H54 (cell line): ENCODE measurements at places on chromosomes 12 and 14.
A peak's percentile ranks its signal among the peaks of the same experiment; 100 is the strongest.

DNA sequence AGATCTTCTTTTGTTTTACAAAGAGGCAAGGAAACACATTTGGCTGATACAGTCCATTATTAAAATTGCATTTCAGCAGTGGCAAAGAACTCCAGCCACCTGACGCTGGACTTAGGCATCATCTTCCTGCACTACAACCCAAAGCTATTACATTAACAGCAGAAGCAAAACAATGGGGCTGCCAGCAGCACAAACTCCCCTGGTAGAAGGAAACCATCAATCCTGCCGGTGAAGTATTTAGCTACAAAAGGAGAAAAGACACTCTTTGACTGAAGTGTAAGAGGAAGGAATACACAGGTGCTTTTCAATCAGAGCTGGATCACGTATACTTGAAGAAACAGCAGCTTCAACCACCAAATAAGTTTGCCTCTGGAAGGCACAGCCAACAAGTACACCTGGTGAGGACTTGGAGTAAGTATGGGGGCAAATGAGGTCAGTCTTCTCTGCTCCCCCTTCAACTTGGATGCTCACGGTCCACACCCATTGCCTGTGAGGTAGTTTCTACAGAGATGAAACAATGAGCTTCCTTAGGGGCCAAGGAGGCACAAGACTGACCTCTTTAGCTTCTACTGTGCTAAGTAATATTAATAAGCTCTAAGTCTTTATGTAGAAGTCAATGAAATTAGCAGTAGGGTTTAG, 125.9 kb upstream of the FOXN3 start:
- DNase-seq: no peak

GRCh38 chr14:64278458-64278857, 15.7 kb downstream of the ESR2 start:
- DNase-seq: no peak

- no peak for DNase-seq
Measured at GRCh38 chr12:89325495-89325894, 26.8 kb downstream of the DUSP6 start.

DNA sequence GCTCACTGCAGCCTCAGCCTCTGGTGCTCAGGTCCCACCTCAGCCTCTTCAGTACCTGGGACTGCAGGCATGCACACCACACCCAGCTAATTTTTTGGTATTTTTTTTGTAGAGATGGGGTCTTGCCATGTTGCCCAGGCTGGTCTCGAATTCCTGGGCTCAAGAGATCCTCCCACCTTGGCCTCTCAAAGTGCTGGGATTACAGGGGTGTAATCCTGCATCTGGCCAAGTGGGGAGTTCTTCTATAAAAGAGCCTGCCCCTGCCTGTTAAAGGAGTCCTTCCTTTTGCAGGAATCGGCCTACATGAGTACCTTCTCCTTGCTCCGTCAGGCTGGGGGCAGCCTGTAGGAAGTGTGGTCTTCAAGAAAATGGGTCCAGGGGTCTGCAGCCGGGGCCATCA, 54.1 kb upstream of the RASSF3 start:
- DNase-seq: no peak

DNA sequence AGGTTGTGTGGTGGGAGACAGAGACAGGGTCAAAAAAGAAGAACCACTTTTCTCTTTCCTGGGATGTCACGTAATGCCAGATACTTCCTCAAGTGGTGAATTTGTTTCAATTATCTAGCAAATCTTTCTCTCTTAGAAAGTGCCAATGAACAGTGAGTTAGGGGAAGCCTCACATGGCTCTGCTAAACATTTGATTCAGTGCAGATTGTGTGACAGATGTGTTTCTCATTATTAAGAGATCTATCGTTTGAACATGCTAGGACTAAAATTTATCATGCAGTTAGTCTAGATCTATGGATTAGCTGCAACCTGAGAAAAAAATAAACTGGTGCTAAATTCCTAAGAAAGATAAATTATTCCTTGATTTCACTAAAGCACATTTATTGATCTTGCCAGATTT, 247.8 kb downstream of the MDGA2 start:
- DNase-seq: no peak

DNA sequence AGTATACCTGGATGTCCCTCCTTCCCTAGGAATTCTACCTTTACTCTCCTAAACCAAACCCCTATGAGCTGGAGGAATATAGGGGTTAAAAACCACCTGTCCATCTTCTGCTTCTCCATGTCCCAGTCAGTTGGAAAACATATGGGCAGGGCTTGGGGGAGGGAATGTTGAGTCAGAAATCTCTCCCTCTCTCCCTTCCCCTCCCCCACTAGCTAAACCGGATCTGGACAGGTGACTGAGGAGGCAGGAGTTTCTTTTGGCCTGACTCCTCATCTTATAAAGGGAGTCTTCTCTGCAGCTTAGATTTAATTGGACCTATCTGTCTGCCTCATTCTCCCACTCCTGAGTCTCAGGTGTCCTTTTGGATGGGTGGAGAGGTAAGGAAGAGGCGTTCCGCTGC, 6.1 kb downstream of the ERBB3 start:
- no peak for DNase-seq

DNA sequence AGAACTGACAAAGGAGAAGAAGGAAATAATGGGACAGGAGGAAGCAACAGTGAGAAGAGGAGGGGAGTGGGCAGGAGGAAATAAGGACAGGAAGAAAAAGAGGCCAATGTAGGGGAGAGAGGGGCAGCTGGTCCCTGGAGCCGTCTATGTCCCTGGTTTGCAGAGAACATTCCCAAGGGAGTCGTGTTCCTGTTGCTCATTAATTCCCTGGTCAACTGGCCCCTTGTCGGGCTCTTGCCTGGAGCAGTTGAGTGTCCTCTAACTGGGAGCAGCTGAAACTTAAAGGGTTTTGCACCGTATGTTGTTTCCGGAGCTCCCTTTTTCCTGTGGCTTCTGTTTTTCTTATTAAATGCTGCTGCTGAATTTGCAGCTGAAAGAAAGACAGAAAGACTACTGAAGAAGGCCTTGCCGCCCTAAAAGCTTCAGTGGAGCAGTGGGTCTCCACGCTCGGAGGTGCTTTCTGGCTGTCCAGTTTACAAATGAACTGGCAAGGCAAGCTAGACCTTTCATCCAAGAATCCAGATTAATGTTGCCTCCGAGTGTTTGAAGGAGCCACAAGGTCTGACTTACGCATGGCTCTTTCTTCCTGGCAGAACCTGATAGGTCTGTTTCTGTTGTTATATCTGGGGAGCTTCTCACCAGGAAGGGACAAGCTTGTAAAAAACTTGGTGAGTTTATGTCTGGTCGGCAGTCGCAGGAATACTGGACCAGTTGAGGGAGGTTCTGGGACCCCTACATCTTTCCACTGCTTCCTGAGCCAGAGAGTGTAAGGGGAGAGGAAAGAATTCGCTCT, 146.2 kb upstream of the RFLNA start:
- DNase-seq: no peak

DNA sequence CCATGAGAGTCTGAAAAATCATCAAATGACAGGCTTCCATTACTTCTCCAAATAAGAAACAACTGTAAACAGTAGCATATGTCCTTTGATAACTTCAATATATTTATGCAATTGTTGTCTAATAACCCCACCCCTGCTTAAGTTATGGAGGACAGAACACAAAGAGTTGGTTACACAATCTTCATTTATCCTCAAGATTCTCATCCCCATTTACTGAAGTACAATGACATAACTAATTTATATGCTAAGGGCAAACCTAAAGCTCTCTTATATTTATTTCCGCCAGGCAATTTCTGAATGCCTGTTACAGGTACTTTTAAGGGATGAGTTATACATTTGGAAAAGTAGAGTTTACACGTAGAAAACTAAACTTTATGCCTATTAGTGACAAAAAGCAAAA, 12.3 kb downstream of the SCAF11 start:
- no peak for DNase-seq

GRCh38 chr12:92185052-92185451, 39.4 kb upstream of the BTG1 start:
- no peak for DNase-seq

GRCh38 chr12:71691504-71692129, 5.7 kb downstream of the TMEM19 start:
- no peak for DNase-seq

GRCh38 chr14:56170028-56170427, 51.8 kb downstream of the PELI2 start:
- no peak for DNase-seq

DNA sequence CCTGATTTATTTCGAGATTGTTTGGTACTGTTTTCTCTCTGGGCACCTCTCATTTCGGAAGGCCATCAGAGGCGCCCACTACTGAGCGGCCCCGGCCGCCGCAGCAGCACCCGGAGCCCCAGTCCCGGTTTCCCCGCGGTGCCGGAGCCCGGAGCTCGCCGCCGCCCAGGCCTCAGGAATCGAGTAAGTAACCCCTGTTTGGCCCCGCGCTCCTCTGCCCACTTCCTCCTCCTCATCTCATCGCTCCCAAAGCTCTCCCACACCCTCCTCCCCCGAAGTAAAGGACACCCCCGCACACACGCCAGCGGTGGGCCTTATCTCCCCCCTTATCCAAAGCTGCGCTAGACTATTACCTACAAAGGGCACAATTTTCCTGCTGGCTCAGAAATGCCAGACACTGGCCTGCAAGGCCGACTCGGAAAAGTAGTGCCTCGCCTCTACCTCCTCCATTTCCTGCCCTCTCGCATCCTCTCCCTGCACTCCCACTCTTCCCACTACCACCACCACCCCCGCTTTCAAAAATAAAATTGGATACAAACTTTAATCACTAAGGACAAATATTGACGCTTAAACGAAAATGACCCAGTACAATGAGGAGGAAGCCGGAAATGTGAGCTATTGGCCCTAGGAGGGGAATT, 637 bp upstream of the FOXG1 start:
- DNase-seq: no peak

- no peak for DNase-seq
Measured at GRCh38 chr12:71046215-71046614, 111.6 kb downstream of the TSPAN8 start.

DNA sequence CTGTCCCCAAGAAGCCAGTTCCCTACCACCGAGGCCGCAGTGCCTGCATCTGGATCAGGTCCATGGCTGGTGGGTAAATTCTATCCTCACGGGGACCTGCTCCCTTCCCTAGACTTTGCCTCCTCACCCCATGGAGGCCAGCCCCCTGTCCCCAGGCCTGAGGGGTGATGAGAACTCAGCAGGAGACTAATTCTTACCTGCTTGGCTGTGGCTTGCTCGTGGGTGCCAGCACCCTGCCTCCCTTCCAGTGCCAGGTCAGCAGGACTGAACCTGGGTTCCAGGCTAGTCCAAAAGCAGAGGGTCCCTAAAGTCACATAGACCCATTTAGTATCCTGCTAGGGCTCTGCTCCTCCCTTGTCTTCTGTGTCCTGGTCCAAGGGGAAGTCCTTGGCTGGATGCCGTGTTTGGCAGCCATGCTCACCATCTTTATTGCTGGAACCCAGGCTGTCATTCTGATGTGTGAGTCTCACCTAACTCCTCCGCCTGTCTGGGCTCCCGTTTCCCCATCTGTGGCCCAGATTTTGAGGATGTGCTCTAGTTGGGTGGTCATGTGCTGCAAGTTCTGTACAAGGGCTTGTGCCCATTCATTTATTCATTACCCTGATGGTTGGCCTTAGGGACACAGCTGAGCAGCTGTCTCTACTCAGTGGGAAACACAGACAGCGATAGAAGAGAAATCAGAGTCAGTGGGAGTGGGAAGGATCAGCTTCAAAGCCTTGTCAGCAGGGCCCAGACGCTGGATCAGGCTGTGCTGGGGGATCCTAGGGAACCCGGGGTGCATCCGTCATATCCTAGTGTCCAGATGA, 949 bp downstream of the PLBD2 start:
- no peak for DNase-seq

DNA sequence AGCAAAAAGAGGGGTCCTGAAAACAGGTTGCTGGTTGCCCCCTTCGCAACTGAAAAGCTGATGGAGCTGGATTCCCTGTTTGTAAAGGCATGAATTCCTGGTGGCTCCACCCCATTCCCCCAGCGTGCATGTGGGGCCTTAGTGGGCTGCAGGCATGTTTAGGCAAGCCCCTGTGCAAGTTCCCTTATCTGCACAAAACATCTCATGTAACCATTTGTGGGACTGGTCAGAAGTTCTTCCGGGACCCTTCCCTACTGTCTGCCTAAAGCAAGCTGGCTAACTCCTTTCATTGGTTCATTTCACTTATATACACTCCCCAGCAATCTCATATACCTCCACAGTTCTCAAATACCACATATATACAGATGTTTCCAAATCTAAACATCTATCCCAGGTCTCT, 24.0 kb upstream of the HIGD1C start:
- no peak for DNase-seq

DNA sequence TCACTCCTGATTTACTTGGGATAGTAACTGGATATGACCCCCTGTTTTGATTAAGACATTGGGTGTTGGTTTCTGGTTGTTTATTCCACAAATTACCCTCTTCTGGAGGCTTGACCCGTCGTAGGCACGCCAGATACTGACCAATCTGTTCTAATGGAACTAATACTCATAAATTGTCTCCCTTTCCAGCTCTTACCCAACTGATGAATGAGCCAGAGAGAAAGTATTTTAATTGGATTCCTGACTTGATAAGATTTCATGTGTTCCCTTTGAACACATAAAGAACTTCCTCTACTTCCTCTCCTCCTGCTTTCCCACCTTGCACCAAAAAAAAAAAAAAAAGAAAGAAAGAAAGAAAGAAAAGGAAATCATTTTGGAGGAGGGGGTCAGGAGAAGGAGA, 340.9 kb downstream of the PCNX1 start:
- DNase-seq: no peak

DNA sequence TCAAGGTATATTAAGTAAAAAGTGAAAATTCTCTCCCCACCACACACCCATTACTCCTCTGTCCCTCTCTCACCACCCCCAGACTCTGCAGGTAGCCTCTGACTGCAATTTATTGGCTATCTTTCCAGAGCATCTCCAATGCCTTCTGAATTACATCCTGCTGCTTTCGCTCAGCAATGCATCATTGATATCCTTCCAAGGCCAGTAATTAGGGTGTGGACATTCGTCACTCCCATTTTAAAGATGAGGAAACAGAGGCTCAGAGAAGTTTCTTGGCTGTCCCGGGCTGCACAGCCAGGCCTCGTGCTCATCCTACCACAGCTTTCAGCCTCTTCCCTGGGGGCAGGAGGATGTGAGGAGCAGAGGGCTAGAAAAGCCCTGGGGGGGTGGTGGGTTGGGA, 23.6 kb upstream of the PGF start:
- no peak for DNase-seq

DNA sequence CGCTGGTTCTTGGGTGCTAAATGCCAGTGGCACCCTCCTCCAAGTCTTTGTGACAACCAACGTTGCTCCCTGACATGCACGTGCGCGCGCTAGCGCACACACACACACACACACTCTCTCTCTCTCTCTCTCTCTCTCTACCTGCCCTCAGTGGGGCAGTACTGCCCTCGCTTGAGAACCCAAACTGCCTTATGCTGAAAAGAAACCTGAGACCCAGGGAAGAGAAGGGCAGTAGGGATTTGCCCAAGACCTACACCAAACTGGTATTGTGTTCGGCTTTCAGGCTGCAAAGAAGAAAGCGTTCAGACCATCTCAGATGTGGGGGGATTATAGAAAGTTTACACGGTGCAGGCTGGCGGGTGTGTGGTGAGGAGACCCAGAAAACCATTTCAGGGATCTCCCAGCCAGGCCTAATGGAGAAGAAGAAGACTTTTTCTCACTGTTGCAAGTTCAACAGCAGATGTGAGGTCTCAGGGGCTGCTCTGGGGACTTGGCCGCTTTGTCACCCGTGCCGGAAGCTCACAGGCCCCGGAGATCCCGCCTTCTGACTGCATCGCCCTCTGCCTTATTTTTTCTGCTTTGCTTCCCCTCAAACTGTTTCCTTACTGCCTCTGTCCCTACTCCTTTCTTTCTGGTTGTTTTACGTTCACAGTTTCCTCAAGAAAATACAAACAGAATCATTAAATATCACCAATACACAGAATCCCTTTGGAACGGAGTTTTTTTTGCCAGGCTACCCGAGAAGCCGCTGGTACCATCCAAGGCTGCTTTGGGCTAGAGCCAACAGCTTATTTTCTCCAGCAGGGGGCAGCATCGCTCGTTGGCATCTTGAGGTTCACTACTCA, 82.4 kb downstream of the PPM1A start:
- DNase-seq: peak; percentile 28
